Putamen (tissue), 1 donor: ENCODE measurements at places on chromosomes 2 and 18.

- no peak for DNase-seq
Measured at GRCh38 chr2:218230882-218231281, 13.9 kb downstream of the ARPC2 start.

- no peak for DNase-seq
Measured at GRCh38 chr2:3487432-3487831, 31.9 kb downstream of the ADI1 start.

GRCh38 chr2:151770995-151771394 lies 36.7 kb upstream of the NEB start:
- no peak for DNase-seq

- no peak for DNase-seq
Measured at GRCh38 chr2:204557604-204558003, 12.3 kb downstream of the PARD3B start.

GRCh38 chr2:192953116-192953515 lies 758.4 kb upstream of the TMEFF2 start:
- no peak for DNase-seq

DNA sequence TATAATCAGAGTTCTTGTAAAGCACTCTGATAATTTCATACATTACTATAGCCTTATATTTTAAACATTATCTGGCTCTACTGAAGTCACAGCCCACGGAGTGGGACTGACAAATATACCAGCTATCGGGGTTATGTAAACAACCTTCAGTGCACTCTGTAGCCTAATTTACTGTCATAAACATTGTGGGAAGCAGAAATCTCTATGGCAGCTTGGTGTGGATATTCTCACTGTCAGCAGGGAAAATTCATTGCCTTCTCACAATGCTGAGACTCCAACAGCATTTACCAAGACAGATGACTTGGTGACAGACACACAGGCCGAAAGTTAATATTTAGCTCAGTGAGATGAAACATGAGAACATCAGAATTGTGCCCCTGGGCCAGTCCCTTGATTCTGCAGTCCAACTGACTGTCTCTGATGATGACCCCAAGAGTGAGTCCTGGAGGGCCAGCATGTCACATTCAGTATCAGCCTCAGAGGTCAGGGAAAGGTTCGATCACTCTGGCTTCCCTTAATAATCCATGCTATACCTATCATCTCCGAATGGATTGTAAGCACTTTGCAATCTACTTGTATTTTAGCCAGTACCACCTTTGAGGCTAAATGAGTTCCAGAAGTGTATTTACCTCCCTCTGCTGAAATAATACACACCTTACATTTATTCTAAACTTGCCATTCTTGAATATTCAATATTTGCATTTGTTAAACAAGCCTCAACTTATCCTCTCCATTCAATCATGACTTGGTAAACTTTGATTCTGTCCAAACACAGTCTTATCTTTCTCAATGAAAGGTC lies 146.2 kb upstream of the OSR1 start:
- DNase-seq, result no peak

- no peak for DNase-seq
Measured at GRCh38 chr2:235769046-235769445, 275.2 kb downstream of the AGAP1 start.

GRCh38 chr2:143694335-143694734 lies 565.1 kb downstream of the ARHGAP15 start:
- DNase-seq, result no peak

DNA sequence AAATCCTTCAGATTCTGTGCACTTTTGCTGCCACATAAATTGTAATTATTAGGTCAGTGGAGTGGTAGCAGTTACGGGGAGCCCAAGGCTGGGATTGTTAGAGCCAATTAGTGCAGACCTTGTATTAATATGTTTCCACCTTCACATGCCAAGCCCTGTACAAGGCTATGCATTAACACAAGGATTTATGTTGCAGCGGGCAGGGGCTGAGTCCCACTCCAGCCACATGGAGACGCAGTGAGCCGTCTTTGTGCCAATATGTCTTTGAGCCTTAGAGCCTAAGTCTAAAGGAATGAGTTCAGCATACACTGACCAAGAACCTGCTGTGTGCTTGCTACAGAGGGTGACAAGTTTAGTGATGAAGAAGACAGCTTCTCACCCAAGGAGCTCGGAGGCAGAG lies 238.2 kb downstream of the TSN start:
- no peak for DNase-seq
